ELR (cell line): ENCODE measurements at places on chromosomes 1 and 21.
A peak's percentile ranks its signal among the peaks of the same experiment; 100 is the strongest.

- no peak for DNase-seq
Measured at GRCh38 chr1:108584428-108584856, 24.5 kb downstream of the EEIG2 start.

- DNase-seq: no peak
Measured at GRCh38 chr1:20185834-20186782, at the start of the genes PLA2G2C and UBXN10. TSS of gene PLA2G2C (minus strand) at chr1:20186518. CDS start at chr1:20177363, 9,155 bp downstream. TSS of gene UBXN10 (plus strand) at chr1:20186096. CDS start at chr1:20190562, 4,466 bp downstream.

DNA sequence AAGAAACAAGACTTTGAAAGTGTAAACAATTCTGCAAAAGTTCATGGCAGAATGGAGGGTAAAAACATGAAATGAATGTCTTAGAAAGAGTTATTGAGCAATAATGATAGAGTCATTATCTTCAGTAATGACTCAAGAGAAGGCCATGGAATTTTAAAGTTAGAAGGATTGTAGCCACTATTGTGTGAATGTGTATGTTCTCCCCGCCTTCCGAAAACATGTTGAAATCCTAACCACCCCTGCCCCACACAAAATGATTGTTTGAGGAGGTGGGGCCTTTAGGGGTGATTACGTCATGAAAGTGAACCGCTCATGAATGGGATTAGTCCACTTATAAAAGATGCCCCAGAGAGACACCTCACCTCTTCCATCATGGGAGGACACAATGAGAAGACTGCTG is 93.8 kb upstream of the CCDC190 start:
- DNase-seq: peak; percentile 28

DNA sequence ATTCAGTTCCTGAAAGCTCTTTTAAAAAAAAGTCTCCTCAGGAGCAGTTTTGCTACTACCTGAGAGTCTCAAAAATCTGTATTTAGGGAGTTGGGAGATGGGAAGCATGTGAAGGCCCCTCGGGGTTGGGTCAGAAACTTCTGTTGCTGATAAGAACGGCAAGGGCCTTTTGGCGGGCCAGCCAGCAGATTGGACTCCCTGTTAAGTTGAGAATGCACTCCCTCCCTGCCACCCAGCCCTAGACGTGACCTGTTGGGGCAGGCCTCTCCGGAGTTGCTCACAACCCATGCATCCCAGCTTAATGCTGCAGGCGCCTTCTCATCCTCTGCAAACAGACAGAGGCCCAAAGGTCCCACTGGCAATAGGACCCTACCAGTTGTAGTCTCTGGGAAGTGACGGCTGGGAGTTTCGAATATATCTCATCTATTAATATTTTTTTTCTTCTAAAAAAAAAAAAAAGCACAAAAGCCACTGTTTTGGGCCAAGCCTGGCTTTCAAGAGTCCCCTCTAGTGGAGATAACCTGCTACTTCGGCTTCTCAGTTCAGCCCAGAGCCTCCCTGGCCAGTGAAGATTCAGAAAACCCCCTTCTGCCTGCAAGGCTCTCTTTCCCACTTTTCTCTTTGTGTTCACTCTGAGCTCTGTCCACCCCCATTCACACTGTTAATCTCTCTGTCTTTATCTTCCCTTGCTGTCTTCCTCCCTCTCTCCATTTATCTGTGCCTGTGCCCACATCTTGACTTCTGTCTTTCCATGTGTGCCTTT is 5.3 kb downstream of the PLXNA2 start:
- peak; percentile 78 for DNase-seq

- DNase-seq: no peak
Measured at GRCh38 chr1:55146781-55147180, 68.4 kb downstream of the USP24 start.

DNA sequence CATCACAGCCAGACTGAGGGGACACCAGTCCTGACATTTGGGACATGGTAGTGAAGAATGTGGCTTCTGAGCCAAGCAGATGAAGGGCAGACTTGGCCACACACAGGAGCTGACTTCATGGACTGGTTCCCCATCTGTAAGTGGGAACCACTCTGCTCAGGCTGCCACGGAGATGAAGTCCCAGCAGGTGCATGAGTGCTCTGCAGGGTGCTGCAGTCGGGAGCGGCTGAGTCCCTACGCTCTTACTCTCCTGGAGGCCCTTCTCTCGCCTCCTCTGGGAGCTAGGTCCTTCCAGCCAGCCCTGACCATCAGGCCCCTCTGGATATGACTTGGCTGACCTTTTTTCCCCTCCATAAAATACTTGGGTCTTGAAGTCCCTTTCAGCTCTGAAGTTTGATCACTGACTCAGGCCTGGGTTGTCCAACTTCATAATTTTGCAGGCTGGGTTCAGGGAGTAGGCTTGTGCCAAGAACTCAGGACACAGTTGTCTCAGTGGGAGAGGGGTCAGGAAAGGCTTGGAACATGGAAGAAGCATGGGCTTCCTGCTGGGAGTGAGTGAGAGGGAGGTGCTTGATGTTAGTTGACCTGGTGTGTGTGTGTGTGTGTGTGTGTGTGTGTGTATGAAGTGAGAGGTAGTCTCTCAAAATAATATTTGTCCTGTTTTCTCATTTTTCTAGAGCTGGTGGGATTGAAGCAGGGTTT is 21.0 kb upstream of the EPS8L3 start:
- DNase-seq: no peak

- DNase-seq: no peak
Measured at GRCh38 chr1:239185245-239185619, 201.1 kb upstream of the CHRM3 start.

GRCh38 chr1:8736927-8737326 is 80.5 kb downstream of the RERE start:
- DNase-seq: no peak

DNA sequence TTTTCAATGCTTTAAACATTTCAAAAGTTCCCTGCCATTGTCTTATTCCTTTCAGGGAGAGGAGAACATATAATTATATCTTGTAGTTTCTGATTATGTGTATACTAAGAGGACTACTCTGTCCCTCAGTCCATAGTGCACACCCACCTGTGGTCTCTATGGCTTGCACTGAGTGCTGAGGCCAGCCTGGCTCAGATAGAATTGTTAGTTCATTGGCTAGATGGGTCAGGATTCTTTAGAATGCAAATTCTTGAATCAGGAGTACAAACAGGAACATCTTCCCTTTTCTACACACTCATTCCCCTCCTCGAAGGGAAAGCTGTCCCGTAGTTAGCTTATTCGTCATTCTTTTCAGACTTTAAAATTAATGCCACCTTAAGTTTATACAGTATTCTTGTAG is 8.2 kb downstream of the BACH1 start:
- no peak for DNase-seq

DNA sequence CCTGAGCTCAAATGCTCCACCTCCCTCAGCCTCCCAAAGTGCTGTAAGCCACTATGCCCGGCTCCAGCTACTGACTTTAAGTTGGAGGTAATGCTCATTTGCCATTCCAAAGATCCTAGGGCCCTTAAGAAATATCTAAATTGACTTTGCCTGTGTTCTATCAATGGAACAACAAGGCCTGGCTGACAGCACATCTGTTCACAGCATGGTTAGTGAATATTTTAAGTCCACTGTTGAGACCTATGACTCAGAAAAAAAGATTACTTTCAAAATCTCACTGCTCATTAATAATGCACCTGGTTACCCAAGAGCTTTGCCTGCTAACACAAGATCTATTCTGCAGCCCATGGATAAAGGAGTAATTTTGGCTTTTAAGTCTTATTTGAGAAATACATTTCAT is 3.5 kb upstream of the SSX2IP start:
- DNase-seq: peak; percentile 25

DNA sequence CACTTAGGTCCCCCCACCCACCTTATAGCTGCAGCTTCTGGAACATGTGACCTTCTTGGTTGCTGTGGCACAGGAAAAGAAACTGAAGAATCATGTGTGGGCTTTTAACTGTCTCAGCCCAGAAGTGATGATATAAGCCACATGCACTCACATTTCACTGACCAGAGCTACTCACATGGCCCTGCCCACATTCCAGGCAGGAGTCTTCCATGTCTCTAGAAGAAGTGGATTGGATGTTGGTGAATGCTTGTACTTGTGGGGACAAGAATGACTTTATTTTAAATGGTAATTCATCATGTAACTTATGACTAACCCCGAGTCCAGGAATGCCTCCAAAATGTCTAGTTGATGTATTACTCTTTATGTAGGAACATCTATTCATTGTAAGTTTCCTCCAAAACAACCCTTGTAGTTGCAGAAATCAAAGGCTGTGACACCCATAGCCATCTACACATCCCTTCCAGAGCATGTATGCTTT is 15.8 kb upstream of the CAMK1G start:
- DNase-seq: peak; percentile 67

GRCh38 chr1:41501581-41501980 is 17.1 kb upstream of the EDN2 start:
- DNase-seq: no peak

GRCh38 chr1:2979191-2980072 is 41.8 kb upstream of the ACTRT2 start:
- no peak for DNase-seq

- DNase-seq: peak; percentile 36
Measured at GRCh38 chr1:199313444-199313843, 674.6 kb downstream of the PTPRC start.

DNA sequence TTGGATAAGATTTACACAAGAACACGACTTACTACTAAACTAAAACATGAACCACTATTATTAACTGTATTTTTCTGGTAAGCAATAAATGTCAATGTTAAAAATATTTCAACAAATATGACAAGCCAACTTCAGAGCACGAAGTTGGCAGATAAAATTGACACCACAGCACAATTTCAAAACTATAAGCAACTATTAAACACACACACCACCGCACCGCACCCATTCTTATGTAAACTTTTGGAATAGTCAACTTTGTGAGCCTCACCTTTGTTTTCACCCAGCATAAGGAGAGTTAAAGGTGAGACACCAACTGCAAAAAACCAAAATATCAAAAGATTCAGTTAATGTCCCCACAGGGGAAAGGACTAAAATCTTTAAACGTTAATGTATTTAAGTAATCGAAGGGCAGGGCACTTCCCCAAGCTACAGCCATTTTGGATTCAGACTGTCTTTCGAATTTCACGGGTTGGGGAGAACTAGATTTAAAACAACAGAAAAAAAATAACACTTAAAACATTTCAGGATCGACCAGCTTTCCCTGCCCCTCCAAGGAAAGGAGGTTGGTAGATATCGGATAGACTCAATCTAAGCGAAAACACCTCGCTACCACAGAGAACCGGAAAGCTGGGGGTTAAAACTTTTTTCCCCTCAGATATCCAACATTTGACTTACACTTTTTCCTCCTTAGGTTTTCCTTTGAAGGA is 872 bp downstream of the GPBP1L1 start:
- DNase-seq: peak; percentile 46

- DNase-seq: peak; percentile 37
Measured at GRCh38 chr1:179447489-179447888, 81.7 kb downstream of the AXDND1 start.

DNA sequence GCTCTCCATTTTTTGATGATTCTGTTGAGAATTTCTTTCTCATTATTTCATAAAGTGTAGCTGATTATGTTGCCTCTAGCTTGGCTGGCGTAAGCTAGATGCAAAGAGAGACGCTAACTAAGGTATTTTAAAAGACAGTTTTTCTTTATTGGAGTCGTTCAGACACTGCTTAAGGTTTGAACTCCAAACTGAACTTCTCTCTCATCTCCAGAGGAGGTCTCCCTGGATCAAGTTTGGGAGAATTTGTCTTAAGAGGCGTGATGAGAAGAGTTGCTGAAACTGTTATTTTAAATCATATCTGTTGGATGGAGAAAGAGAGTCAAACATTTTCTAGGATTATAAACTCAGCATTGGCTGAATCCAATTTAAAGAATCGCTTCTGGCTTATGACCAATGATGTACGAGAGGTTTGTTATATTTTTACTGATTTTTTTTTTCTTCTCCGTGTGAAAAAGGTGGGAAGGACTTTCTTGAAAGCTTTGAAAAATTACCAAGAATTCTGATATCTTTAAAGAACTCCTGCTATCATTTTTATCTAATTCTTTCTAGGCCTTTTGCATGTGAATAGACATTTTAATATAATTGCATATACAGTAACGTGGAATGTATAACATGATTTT is 34.0 kb downstream of the MAP3K7CL start:
- DNase-seq: peak; percentile 89

- no peak for DNase-seq
Measured at GRCh38 chr1:26915204-26915842, 1.5 kb upstream of the NR0B2 start.

DNA sequence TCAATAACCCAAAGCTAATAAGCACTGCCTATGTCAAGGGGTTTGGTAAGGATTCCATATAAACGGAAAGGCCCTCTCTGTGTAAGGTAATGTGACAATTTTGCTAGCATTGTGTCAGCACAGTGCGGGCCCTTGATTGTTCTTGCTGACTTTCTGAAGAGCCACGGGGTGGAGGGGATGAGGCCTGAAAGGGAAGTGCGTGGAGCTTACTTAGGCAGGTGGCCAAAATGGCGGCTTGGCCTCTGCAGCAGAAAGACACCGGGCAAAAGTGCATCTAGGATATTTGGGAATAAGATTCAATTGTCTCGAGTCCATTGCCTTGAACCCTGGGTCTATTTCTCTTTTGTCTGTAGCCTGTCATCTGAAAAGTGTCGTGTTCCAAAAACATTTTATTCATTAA is 114.3 kb downstream of the TGFB2 start:
- DNase-seq: no peak

DNA sequence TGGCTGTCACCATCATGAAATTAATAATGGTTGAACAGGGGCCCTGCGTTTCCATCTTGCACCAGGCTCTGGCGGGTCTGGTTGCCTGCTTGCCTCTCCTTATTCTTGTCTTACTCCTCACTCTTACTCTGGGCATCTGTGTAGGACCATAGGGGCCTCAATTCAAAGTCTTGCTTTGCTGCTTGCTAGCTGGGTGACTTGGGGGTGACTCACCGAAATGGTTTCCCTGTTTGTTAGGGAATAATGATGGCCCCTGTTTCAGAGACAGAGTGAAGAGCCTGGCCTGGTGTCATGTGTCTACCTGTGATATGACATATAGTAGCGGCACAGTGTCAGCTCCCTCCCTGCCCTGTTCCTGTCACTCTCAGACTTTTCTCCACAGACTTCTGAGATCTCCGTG is 24.6 kb downstream of the KCNC4 start:
- peak; percentile 72 for DNase-seq

DNA sequence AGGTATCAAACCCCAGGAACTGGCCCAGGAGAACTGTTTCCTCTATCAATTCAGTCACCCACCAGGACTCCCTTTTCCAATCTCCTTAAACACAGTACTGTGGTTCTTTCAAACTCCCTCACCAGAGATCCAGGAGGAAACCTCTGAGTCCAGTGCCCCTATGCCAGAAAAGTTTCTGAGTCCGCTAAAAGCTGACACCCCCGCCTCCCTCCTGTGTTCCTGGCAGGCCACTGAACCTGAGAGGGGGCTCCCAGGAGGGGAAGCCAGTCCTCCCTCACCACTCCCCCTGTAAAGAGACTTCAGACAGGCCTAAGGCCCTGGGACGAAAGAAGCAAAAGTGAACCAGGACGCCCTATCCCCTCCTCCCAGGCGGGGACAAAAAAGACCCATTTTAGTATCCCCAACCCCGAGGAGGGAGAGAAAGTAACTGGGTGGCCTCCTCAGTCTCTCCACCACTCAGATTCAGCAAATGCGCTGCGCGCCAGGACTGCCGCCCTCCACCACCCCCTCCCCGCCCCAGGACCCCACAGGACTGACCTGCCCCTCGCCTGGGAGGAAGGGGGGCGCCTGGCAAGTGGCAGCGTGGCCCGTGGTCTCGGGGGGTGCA is 624 bp downstream of the SLC41A1 start:
- DNase-seq: peak; percentile 39

- no peak for DNase-seq
Measured at GRCh38 chr1:39332828-39333227, 128.3 kb downstream of the MACF1 start.
